NCI-H1930 (cell line): ENCODE measurements at places on chromosomes 1 and 21.
A peak's percentile ranks its signal among the peaks of the same experiment; 100 is the strongest.

DNA sequence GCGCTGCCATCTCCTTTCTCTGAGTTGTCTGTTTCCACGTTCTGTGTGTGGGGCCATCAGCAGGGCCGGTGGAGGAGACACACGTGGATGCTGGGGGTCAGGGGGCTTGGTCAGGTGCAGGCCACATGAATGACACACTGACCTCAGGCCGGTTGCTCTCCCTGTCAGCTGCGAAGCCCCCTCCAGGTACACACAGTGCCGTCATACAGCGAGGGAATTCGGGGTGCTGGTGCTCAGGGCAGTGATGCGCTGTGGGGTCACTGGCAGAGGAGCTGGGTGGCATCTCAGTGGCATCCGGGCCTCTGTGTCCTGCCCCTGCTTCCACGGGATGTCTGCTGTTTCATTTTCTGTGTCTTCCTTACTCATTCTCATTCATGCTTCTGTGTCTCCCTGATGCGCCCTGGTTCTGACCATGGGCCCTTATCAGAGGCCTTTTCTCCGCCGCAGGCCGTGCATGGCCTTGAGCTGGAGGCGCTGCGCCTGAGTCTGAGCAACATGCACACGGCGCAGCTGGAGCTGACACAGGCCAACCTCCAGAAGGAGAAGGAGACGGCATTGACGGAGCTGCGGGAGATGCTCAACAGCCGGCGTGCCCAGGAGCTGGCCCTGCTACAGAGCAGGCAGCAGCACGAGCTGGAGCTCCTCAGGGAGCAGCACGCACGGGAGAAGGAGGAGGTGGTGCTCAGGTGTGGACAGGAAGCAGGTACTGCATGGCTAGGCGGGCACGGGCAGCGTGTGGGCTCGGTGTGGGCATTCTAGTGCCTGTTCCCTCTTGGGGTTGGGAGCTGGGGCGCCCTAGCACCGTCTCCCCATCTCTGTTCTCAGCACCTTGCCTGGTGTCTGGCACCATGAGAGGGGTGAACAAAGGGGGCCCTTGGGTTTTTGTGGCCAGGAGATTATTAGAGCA, 22.6 kb downstream of the PCNT start:
- DNase-seq, result no peak

GRCh38 chr1:27489973-27490741, at the start of gene WASF2:
WASF2 (minus strand) TSS chr1:27490167; CDS start chr1:27428890, 61,277 bp downstream.
- peak; percentile 93 for DNase-seq

GRCh38 chr1:216173376-216173995, 249.8 kb downstream of the USH2A start:
- DNase-seq, result no peak

DNA sequence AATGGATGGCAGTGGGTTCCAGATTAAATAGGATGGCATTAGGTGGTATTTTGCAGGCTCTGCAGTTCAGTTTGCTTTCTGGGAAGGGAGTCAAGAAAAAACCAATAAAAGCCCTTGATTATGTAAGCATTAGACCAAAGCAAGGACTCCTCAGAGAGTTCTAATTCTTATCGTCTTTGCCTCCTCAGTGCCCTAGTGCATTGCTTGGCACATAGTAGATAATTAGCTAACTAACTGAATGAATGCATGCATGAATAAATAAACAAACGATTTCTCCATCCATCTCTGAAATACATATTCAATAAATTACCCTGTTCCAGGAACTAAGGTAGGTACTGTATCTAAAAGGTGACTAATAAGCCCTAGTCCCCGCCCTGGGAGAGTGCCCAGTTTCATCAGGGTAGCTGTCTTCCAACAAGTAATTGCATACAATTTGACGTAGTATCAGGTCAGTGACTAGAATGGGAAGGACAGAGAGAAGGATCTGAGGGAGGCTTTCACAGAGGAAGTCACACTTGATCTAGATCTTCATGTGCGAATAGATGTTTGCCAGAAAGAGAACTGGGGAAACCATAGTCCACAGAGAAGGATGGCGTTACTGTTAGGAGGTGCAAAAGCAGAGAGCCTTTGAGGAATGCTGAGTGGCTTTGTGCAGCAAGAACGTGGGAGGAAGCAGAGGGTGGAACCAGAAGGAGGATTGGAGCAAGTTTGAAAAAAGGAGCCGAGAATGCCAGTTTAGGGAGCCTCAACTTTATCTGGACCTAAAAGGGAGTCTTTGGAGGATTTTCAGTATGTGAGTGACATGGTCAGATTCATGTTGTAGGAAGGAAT, 111.4 kb downstream of the TBX19 start:
- DNase-seq, result no peak

- no peak for DNase-seq
These were observed 262.6 kb downstream of the CAMTA1 start for GRCh38 chr1:7047866-7048265.

- DNase-seq, result no peak
These were observed 9.3 kb downstream of the CBR1 start for GRCh38 chr21:36079010-36079649.

- no peak for DNase-seq
These were observed 18.5 kb downstream of the ILDR2 start for GRCh38 chr1:166956872-166957271.

GRCh38 chr21:44893948-44894656, 20.6 kb upstream of the PTTG1IP start:
- DNase-seq, result no peak

- no peak for DNase-seq
These were observed 87.5 kb upstream of the ZBTB18 start for GRCh38 chr1:243963571-243963970.

DNA sequence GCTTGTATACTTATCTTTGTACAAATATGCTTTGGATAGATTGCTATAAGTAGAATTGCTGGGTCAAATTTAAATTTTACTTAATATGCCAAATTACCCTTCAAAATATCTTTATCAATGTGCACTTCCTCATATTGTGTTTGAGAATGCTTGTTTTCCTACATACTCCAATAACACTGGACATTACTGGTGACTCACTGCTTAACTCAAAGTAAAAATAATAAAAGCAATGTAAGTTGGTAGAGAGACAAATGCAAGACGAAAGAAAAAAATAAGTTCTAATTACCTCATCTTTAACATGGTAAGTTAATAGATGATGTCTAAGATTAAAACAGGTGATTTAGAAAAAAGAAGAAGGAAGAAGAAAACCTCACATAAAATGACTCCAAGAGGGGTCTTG, 7.9 kb upstream of the SH3GLB1 start:
- DNase-seq, result no peak

GRCh38 chr1:79633456-79633855, 626.9 kb upstream of the ADGRL4 start:
- DNase-seq, result no peak

- peak; percentile 18 for DNase-seq
These were observed 214.1 kb upstream of the L1TD1 start for GRCh38 chr1:61980561-61980960.

DNA sequence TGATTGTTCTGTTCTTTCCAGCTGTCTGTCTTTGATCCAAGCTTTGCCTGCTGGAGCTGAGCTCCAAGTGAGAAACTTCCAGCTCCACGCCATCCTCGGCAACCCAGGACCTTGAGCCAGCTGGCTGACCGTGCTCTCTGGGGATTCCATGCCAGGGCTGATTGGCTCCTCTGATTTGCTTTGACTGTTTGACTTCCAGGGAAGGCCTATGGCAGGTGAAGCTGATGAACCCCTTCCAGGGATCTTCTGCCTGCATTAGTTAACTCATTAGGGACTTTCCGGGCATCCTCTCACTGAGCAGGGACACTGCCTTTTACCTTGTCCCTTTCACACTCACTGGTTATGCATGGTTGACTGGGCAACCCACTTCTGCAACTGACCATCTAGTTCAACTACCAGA, 406.1 kb downstream of the RPS6KC1 start:
- DNase-seq, result no peak

DNA sequence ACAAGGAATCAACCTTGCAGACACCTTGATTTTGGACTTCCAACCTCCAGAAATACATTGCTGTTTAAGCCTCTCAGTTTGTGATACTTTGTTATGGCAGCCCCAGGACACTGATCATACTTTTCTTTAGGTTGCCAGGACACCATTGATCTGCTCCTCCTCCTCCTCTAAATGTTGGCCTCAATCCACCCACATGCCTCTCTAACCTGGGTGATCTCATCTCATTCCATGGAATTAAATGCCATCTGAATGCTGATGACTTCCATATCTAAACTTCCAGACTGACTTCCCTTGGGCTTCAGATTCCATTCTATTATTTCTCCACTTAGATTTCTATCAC, 7.4 kb upstream of the PPP1R15B start:
- DNase-seq, result no peak

GRCh38 chr1:40649592-40649930, 15.9 kb downstream of the RIMS3 start:
- no peak for DNase-seq

DNA sequence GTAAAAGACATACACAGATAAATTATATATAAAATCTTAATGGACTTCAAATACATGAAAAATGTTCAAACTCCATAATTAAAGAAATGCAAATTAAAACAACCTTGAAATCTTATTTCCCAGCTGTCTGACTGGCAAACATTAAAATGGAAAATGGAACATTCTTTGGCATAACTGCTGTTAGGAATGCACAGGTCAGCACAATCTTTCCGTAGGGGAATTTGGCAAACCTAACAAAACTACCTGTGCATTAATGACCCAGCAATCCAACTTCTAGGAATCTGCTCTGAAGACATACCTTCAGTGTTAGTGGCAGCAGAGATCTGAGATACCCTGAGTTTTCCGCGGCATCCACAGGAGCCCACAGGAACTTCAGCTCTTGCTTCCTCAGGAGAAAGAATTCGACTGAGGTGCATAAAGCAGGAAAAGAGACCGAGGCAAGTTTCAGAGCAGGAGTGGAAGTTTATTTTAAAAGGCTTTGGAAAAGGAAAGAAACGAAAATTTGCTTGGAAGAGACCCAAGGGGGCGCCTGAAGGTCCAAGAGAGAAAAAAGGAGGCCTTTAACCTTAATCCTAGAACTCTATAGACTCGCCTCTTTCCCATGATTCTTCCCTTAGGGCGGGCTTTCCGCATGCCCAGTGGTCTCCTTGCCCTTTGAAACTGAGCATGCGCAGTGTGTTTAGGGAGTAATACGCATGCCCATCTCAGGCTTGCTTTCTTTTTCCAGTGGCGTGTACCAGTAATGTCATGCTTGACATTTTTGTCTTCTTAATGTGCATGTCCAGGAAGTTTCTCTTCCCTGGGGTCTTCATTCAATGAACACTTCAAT, 24.8 kb downstream of the LYPD8 start:
- DNase-seq, result peak; percentile 66

GRCh38 chr21:42340187-42341050, 10.4 kb downstream of the TFF2 start:
- DNase-seq, result no peak

DNA sequence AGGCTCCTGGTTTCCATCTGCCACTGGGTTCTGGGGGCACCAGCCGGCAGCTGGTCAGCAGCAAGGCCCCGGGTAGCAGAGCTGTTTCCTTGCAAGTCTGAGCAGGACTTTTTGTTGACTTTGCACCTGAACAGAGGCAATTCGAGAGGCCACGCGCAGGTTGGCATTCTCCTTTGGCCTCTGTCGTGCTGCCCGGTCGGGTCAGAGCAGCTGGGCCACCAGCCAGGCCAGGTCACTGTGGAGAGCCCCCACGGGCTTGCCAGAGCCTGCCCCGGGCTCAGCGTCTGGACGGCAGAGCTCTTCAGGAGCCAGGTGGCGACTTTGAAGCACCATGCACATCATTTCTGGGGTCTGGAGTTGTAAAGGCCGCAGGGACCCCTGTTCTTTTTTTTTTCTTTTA, 28.4 kb upstream of the TMEM52 start:
- no peak for DNase-seq

GRCh38 chr1:66402194-66402593, 131.8 kb upstream of the SGIP1 start:
- DNase-seq, result no peak

GRCh38 chr1:91685994-91686393, 185.3 kb downstream of the CDC7 start:
- no peak for DNase-seq

GRCh38 chr1:53410100-53410541, 49.1 kb upstream of the DMRTB1 start:
- no peak for DNase-seq
